Stimulated activated CD4-positive, alpha-beta T cell treated with anti-CD3 and anti-CD28 coated beads, Interleukin-1b, Interleukin-23, amount 100 ng/mL, for 1 hour (primary cell): ENCODE measurements at places on chromosomes 6 and 20.

- no peak for DNase-seq
Observed at GRCh38 chr6:114452785-114453401, 110.1 kb upstream of the HS3ST5 start.

DNA sequence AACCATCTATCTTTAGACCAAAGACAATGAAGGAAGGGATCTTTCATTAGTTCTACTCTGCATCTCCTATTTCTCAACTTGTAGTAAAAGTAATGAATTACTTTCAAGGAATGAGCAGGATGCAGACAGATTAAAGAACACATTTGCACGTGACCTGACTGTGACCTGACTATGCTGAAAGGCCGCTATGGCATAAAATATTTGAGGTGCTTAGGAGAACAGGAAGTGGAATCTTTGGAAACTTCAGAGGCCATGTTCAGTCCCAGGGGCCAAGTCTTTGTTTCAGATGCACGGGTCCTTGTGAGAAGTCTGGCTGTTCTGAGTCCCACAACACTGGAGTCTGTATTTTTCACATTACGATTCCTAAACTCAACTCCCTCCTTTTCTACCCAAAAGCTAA, 41.0 kb downstream of the NINL start:
- DNase-seq, result no peak

GRCh38 chr6:121837545-121838229, 402.2 kb downstream of the GJA1 start:
- DNase-seq, result no peak

DNA sequence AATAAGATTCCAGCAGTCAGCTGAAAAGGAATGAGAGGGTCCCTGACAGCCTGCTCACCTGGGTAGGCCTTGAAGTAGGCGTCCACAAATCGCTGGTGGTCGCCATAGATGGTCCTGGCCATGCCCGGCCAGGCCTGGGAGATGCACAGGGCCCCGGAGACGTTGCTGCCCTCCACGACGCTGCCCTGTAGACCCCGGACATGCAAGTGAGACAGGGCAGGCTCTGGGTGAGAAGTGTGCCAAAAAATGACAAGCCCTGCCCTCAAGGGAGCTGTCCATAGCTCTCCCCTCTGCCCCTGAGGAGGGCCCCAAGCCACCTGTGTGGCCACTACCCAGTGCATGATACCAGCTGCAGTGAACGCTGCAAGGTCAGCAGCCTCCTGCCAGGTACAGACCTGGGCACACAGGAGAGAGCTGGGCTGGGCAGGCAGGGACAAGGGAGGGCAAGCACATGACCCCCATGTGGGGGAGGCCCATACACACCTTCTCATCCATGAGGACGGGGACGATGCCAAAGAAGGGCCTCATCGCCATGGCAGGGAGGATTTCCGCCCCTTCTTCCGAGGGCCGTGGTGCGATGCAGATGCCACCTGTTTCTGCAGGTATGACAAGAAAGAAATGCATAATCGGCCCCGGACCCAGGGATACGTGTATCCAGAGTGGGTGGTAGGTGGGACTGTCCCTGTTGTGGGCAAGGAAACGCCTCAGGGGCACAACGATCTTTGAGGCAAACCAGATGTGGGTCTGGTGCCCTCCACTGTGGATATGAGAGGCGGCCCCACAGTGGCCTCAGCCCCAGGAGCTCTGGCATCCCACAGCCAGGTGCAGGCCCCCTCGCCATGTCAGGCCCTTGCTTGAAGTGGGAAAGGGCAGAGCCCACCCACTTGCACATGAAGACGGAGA, 21.2 kb upstream of the APMAP start:
- DNase-seq, result no peak

GRCh38 chr6:14020551-14020950, 95.8 kb downstream of the RNF182 start:
- no peak for DNase-seq

DNA sequence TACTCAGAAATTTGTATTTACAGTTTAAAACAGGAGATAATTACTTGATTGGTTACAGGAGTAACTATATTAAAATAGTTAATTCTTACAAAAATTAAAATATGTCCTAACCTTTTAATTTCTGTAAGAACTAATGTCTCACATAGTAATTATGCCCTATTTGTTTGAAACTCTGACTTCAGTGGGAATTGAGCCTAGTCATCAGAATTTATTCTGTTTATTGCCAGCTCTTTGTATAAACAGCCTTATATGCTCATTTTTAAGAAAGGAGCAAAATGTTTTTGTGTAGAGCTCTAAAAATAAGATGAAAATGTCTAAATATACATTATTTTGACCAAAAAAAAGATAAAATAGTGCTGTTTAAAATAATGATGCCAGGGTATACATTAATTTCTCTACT, 21.5 kb downstream of the TRMT11 start:
- no peak for DNase-seq

DNA sequence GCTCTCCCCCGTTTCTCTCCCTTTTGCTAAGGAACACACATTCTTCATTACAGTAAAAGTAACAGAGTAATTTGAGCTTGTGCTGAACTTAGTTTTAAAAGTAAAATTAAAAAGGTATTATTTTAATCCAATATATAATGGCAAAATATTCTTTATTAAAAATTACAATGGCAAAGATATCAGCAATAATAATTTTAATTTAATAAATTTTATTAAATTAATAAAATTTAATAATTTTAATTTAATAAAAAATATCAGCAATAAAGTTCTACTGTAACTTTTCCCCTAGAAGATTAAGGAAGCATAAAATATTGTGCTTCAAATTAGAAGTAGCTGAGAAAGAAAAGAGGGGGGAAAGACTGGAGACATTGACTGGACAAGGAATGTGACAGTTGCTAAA, 32.5 kb downstream of the DSE start:
- no peak for DNase-seq

- DNase-seq, result no peak
Observed at GRCh38 chr6:115898246-115898645, 162.4 kb downstream of the FRK start.

- no peak for DNase-seq
Observed at GRCh38 chr6:80478030-80478429, 371.6 kb downstream of the BCKDHB start.

DNA sequence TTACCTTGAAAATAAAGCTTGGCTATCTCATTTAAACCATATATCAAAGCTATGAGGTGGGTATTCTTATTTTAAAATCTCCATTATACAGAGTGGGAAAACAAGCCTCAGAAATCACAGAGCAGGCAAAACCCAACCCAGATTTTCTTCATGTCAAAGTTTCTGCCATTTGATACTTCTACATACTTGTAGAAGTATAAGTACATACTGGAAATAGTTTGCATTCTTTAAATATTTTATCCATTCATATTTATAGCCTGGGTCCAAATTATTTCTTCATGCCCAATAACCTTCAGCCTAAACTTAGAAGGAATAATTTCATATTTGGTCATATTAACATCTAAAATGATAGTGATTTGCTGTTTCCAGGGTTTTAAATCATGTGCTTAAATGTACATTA, 61.8 kb downstream of the MLIP start:
- no peak for DNase-seq

DNA sequence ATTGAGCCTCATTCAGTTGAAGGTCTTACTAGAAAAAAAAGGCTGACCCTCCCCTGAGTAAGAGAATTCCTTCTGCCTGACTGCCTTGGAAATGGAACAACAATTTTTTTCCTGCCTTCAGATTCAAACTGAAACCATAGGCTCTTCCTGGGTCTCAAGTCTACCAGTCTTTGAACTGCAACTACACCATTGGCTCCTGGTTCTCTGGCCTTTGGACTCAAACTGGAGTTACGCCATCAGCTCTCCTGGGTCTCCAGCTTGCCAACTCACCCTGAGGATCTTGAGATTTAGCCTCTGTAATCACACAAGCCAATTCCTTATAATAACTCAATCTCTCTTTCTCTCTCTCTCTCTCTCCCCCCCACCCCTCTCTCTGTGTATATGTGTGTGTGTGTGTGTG, 36.0 kb upstream of the SNX9 start:
- DNase-seq, result no peak

GRCh38 chr20:4710106-4710475, 11.6 kb upstream of the PRND start:
- no peak for DNase-seq

- DNase-seq, result no peak
Observed at GRCh38 chr6:109372130-109372529, 10.1 kb downstream of the CD164 start.

DNA sequence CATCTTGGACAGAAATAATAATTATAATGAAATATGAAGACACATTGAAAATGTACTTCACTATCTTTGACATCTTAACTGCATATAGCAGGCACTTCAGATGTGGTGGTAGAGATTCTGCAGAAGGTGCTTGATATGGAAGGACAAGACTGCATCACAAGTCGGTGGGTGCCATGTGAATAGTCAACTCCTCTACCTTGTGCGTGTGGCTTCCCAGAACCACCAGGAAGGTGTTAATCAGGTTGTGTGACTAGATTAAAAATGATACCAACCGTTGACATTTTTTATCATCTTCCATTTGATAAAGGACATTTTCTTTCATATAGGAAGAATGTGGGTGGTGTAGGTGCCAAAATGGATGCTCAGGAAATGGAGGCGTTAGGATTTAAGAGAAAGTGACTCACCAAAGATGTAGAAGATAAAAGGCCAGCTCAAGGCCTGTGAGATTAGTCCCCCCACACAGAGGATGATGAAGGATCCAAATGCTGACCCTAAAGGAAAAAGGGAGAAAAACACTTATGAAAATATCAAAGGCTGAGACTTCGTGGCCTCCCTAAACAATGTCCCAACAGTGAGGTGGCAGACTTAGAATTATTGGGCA, 12.3 kb downstream of the SLC17A2 start:
- DNase-seq, result no peak

GRCh38 chr6:48116699-48117645, 6.0 kb upstream of the PTCHD4 start:
- DNase-seq, result no peak

DNA sequence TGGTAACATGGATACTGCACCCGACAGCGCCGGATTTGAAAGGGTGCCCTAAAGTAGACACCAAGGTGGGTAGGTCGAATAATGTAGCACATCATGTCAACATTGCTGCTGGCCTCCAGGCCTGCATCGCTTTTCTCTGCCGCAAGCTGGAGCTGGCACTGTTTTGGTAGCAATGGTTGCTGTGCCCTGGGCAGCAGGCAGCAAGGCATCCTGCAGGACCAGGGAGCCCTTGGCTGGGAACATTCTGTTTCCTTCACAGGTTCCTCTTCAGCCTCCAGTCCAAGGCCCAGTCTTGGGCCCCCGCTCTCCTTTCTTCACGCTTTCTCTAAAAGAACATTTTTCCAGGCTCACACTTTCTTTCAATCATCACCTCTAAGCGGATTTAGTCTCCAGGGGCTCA, 365.8 kb upstream of the JARID2 start:
- no peak for DNase-seq

GRCh38 chr20:1075616-1076015, 42.8 kb upstream of the PSMF1 start:
- no peak for DNase-seq

DNA sequence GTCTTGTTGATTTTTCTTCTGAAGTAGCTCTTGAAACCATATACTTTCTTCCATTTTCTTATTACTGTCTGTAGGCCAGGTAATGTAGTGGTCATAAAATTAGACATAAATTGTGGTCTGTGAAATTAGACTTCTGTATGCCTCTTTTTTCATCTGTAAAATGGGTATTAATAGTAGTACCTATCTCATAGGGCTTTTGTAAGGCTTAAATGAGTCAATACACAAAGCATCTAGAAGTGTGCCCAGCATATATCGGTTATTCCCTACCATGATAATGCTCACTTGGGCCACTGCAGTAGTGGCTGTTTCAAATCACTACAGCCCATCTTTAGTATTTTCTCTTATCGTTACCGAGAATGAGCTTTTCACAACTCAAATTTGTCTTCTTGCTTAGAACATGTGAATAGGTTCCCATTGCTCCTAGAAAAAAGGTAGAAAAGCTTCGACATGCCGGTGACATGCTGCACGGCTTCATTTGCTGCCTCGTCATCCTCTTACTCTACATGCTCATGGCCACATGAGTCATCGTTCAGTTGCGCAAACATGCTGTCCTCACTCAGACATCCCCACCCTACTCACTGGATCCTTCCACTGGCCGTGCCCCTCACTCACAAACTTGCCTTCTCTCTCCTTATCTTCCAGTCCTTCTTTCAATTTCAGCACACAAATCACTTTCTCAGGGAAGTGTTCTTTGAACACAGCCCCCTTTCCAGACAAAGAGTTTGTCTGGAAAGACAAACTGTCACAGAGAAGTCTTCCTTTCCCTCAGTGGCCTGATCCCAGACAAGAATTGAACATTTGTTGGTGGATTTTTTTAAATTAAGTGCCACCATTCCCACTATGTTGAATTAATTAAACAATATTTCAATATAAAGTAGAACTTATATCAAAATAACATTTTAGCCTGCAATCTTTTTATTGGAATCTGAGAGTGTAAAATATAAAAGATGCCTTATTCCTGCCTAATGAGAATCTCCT, 32.2 kb upstream of the ERVFRD-1 start:
- no peak for DNase-seq

DNA sequence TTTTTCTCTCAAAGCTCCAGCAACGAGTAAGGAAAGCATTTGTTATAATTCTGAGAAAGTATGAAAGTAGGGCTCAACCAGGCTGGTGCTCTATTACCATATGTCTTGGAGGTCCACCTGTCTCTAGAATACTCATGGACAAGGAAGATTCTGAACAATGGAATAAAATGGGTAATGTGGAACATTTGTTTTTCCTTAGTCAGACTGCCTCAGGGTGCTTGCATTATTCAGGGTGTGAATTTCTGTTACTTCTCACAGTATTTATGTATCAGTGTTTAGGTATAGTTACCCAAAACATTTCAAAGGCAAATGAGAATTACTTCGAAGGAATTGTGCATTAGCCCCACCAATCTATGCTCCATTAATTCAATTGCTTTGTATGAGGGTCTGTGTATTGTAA, 586.2 kb upstream of the CITED2 start:
- no peak for DNase-seq

DNA sequence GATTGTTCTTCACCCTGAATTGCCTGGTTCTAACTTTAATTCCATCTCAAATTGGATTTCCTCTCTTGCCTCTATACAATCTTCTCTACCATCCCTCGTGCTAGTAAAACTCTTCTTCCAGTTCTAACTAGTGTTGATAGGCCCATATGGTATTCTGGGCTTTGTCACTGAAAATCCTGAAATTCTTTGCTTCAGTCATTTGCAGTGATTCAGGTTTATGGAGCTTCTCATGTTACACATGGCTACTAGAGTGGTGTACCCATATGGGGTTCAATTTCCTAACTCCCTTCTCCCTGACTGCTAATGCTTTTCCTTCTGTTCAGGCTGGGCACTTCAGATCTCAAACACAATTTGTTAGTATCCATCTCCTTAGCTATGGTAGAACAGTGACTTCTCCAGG, 956.6 kb downstream of the KIF16B start:
- no peak for DNase-seq

GRCh38 chr20:54619181-54619580, 143.8 kb downstream of the DOK5 start:
- no peak for DNase-seq

DNA sequence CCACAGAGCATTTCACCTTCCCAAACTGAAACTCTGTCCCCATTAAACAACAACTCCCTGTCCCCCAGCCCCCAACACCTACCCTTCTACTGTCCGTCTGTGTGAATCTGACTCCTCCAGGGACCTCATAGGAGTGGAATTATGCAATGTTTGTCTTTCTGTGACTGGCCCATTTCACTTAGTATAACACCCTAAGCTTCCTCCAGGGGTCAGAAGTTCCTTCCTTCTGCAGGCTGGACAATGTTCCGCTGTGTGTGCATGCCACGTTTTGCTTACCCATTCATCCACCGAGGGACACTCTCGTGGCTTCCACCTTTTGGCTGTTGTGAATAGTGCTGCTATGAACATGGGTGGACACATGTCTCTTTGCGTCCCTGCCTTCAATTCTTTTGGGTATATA, 37.6 kb upstream of the MPC1 start:
- DNase-seq, result no peak
